ENCODE measurements at places on chromosomes 3 and 15.
A peak's percentile ranks its signal among the peaks of the same experiment; 100 is the strongest.

- DNase-seq, result no peak
Measured at GRCh38 chr15:87710406-87710805, 546.1 kb downstream of the NTRK3 start.

DNA sequence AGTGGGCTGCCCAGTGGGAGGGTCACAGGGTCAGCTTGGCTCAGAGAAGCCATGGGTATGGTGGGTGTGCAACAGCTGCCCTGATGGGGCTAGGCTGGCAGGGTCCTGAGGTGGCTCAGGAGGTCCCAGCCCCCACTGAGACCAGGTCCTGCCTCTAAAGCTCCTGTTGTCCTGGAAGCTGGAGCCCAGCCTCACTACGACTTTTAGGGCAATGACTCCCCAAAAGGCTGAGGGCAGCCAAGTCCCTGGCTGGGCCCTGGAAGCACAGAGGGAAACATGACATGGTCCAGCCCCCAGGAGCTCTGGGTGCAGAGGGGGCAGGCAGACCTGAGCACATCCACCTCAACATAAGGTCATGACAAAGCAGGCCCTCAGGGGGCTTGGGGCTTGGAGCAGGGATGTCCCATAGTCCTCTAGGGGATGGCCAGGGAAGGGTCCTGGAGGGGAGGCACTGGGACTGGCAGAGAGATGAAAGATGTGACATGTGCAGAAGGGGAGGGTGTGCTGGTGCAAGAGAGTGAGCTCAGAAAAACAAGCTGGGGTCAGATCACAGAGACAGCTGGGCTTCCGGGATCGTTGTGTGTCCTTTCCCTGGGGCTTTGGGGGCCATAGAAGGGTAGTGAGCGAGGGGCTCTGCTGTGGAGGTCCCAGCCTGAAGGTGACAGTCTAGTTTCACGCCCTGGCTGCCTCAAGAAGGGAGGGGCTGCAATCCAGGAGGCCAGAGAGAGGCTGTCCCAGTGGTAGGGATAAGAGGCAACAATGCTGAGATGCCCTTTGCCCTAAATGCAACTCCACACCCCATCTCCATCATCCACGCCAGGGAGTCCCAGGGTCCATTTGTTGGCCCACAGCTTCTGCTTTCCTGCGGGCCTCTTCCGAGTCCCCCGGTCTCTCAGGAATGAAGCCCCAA is 639 bp upstream of the ITIH3 start:
- no peak for DNase-seq

GRCh38 chr3:56681984-56682461 is 1.0 kb downstream of the TASOR start:
- DNase-seq, result no peak

DNA sequence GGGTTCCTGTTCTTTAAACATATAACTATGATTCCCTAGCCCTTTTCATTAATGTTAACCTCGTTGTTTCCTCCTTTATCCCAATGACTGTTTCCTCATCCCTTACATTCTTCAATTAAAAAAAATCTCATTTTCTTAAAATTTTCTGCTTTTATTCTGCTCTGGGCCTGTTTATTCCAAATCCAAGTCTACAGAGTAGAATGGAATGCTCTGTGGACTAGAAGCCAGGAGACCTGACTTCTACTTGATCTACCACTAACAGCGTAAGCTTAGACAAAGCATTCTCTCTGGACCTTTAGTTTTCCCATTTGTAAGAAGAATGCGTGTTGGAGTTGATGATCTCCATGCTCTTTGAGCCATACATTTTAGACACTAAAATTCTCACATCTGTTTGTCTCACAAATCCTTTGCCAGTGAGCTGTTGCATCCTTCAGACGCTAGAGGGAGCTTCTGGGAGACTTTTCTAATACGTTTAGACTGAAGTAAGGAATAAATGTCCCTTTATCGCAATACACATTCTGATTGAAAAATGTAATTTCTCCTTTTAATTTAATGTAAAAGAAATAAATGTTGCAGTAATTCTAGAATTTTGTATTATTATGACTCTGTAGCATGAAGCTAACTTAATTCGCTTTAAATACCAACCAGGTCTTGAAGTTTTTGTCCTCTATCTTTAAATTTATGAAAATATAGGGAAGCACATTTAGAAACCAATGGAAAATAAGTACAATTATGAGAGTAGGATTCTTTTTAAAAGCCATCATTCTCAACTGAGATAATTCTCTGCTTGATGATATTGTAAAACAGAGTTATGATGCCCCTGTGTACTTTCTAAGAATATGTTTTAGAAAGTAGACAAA is 21.7 kb upstream of the GMNC start:
- DNase-seq, result no peak

DNA sequence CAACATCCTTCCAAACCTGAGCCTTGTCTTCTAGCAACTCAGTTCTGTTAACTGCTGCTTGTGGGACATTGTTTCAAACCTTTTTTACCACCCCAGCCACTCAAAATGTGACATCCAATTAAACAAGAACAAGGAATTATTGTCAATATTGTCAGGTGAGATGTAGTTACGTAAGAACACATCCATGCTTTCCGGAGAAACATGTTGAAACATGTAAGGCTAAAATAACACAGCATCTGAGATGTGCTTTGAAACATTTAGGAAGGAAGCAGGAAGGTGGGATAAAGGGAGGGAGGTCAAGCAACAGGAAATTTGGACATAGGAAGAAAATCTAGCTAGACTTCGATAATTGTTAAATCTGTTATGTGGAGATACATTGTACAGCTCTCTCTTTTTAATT is 50.9 kb upstream of the PRICKLE2 start:
- DNase-seq, result no peak

DNA sequence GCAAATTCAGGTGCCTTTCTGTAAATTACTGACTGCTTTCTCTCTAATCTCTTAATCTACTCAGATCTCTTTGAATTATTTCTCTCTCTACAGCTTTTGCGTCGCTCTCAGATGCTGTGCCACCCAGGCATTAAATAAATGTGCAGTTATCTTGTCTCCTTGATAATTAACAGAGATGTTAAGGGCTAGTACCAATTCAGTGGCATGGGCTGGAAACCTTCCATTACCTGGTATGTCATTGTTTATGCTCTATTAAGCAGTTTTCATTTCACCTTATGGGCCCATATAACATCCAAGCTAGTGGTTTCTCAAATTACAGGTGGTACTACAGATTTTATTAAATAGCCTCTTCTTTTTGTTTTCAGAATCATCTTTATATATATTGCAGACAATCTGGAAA is 66.0 kb downstream of the PEX5L start:
- DNase-seq, result no peak

- no peak for DNase-seq
Measured at GRCh38 chr15:83322061-83322460, 37.6 kb upstream of the BNC1 start.

DNA sequence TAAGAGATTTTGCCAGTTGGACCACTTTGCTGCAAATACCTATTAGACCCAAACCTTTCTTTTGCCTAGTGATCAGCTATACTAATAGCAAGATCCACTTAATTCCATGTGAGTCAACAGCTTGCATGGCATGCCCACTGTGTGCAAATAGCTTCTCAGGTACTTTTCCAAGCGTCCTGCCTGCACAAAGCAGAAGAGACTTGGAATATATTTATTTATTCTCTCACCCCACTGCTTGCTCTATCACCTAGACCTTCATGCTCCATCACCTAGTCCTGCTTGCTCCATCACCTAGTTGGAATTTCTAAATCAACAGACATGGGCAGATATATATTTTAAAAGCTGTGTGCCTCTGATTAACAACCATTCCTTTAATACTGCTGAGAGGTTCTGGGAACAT is 47.6 kb downstream of the MBNL1 start:
- no peak for DNase-seq

- DNase-seq, result peak; percentile 82
Measured at GRCh38 chr3:50246517-50246954, 10.5 kb downstream of the GNAI2 start.

DNA sequence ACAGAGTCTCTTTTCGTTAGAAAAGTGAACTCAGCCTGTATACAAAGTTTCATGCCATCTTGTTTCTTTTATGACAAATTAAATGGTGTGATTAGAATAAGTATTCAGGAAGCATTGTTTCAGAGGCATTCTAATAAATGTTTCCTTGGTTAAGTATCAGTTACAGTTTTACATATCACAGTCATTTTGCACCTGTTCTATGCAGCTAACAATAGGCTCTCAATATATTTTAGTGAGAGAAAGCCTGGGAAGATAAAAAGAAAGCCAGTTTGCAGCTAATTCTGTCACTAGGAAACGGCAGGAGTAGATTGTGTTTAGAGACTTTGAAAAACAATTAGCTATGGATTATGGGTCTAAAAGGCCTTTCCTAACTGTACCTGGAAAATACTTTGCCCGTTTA is 252.8 kb downstream of the ZIC1 start:
- no peak for DNase-seq

GRCh38 chr3:15768421-15769255 is 29.1 kb downstream of the ANKRD28 start:
- no peak for DNase-seq

DNA sequence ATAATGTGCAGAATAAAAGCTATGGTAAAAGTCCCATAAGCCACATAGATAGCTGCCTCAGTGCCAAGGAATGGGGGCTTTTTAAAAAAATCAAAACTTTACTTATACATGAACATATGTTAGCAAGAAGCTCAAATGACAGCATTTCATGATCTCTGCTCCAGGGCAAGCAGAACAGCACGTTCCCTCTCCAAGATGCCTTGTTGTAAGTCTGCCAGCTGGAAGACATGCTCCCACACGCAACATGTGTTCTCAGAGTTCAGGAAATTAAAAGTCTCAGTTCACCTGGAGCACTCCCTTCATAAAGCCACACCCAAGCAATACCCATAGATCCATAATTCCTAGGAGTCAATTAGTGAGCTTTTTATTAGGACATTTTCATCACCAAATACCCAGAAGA is 52.2 kb downstream of the ABI3BP start:
- DNase-seq, result no peak

- DNase-seq, result no peak
Measured at GRCh38 chr15:51290720-51291119, 47.7 kb downstream of the CYP19A1 start.

DNA sequence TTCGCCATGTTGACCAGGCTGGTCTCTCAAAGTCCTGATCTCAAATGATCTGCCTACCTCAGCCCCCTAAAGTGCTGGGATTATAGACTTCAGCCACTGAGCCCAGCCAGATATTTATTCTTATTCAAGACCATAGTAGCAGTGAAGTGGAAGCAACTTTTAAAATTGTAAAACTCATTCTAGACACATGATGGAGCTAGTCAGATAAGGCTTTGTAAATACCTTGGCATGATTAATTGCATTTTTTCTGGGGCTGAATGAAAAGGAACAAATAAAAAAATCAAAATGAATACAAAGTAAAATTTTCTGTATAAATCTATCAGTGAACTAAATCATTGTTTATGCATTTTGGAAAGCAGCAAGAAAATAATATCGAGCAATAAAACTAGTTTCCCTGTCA is 4.1 kb upstream of the MYO1E start:
- no peak for DNase-seq
